ENCODE measurements at places on chromosomes 3 and 15.

DNA sequence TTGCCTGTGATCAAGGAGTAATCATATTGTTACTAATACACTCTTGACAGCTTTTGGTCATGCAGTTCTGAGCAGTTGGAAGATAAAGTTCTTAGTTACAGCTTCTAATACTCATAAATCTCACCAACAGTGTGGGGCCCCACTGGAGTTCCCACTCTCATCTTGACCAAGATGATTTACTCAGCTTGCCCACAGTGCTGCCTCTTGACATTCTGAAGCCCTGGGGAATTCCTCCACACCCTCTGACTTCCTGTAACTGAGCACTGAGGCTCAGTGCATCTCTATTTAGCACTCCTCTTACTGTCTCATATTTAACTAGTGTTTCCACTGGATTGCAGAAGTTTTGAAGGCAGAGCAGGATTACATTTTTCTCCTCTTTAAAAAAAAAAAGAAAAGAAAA lies 1.9 kb upstream of the ARL6IP5 start:
- DNase-seq, result peak; percentile 43

GRCh38 chr15:57521503-57521902 lies 70.2 kb upstream of the MYZAP start:
- no peak for DNase-seq

- no peak for DNase-seq
These were observed 391.9 kb downstream of the OCA2 start for GRCh38 chr15:27707257-27707656.

DNA sequence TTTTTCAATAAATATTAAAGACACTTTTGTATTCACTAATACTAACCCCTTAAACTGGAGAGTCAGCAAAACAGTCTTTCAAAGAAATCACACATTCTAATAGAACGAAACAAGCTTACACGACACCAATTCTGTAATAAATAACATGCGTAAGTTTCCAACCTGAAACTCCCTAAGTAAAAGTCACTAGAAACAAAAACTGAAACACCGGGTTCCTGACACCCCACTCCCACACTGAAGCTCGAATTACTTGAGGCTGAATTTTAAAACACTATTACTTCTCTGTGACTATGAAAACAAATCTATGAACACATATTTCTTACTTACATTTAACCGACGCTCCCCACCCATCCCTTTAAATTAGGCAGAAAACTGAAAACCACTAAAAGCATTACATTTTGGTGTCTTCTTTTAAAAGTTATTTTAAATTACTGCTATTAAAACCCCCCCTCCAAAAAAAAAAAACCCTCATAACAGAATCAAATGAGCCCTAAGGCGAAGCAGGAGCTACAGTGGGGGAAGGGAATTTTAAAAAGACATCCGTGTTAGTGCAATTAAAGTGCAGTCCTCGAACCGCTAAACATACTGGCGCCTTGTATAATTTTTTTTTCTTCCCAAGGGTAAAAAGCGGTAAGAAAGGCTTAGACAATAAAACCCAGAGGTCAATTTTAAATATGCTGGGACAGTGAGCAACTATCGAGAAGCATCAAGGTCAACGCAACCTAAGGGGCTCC lies 878 bp downstream of the SPPL2A start:
- no peak for DNase-seq

GRCh38 chr3:49805897-49806701 lies 3.0 kb downstream of the INKA1 start:
- DNase-seq, result peak; percentile 64

GRCh38 chr3:9330166-9330703 lies 32.6 kb upstream of the THUMPD3 start:
- DNase-seq, result no peak

- no peak for DNase-seq
These were observed 4.6 kb downstream of the GRM2 start for GRCh38 chr3:51711352-51712037.

DNA sequence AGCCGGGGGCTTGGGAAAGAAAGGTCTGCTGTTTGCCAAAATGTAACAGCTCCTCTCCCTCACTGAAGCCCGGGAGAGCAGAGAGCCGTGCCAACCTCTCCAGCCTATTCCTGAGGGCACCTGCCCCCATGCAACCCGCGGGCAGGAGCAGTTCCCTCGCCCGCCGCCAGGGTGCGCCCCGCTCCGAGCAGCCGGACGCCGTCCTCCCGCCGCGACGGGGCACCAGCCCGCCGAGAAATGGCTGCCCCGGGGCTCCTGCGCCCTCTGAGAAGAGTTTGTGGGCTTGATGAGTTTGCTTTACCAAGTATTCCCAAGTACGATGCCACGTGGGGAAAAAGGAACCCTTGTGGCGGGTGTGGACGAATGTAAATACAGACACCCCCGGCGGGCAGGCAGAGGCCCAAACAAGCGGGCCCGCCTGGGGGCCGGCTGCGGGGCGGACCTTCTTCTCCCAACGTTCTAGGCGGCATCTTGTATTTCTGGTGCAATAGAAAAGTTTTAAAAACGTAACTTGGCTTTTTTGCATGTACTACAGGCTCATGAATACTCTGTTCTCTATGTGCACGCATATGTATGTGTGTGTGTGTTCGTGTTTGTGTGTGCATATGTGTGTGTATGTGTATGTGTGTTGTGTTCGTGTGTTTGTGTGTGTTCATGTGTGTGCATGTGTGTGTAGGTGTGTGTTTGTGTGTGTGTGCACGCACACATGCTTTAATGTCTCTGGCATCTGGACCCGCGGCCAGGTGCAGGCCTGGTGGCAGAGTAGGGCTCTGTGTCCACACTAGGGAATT lies 162.9 kb downstream of the CHSY1 start:
- peak; percentile 86 for DNase-seq

GRCh38 chr3:39287216-39288164 lies 7.7 kb upstream of the CX3CR1 start:
- no peak for DNase-seq

GRCh38 chr3:61985020-61985419 lies 388.3 kb downstream of the FEZF2 start:
- DNase-seq, result no peak

- no peak for DNase-seq
These were observed 21.0 kb downstream of the IFT122 start for GRCh38 chr3:129461022-129461421.

DNA sequence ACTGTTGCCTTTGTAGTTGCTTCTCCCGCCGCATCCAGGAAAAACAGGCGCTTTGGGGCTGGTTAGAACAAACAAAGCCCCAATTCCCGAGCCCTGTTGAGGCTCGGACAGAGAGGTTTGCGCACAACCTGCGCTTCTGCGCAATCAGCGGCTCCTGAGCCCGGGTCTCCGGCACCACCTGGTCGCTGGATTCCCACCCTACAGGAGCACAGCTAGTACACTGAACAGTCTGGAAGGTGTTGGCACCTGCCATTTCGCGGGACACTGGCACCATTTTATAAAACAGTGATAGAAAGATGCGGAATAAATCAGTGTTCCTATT lies 13.8 kb downstream of the ZIC4 start:
- no peak for DNase-seq

- DNase-seq, result no peak
These were observed 87.3 kb upstream of the CGNL1 start for GRCh38 chr15:57288926-57289580.

DNA sequence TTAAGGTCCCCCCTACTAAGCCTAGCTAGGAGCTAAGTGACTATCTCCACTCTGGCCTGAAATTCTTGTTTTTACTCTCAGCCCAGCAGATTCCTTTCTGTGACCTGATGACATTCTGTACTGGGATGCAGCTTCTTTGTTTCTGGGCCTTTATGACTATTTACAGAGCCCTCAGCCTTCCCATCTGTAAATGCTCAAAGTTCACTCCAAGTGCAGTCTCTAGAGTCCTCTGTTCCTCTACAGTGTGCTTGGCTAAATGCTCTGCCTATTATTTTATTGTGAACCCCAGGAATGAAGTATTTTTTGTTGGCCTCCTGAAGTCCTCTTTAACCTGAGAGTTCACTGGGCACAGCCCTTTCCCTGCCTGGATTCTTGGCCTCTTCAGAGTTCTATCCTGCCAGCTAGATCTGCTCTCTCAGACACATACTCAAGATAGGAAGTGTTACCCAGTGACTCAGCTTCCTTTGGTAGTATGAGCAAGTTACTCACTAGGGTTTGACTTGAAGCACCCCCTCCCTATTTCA lies 278.1 kb upstream of the P2RY1 start:
- DNase-seq, result no peak

- DNase-seq, result no peak
These were observed 141.9 kb downstream of the SQOR start for GRCh38 chr15:45776772-45777171.

DNA sequence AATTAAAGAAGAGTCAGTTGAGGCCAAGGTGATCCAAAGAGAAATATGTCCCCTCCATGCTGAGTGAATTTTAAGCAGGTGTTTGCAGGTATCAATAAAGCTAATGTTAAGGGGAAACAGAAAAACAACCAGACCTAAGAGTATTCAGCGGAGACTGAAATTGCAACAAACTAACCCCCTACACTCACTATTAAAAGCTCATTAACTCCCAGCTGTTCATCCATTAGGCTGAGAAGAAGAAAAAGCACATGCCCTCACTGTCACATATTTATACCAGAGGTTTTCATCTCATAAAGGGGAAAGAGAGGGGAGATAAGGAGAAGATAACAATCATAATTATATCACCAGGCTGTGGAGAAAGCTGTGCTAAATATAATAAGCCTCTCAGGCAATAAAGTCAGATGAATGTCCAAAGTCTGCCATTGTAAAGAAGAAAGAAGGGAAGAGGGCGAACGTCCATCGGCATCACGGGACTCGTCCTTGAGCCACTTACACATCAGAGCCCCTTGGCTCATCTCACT lies 145.2 kb downstream of the TAFA4 start:
- DNase-seq, result no peak

DNA sequence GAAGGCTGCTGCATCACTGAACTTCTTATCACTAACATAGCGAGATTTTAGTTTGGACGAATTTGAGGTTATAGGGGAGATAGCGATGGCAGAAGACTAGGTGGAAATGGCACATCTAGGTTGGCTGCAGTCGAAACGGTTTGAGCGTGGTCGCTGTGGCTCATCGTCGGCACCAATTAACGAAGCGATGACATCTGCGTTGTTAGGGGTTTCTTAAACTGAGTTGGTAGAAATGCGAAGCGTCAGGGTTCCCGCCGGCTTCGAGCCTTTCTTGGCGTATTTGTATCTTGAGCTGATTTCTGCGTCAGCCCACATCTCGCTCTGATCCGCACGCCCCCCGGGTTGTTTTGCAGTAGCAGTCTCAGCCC lies 319 bp downstream of the LNP1 start:
- DNase-seq, result peak; percentile 37

GRCh38 chr3:78737988-78738387 lies 1029.8 kb downstream of the ROBO1 start:
- DNase-seq, result no peak

- DNase-seq, result no peak
These were observed 243.6 kb downstream of the ZIC1 start for GRCh38 chr3:147652651-147653366.

GRCh38 chr3:133927540-133928066 lies 31.9 kb upstream of the RAB6B start:
- DNase-seq, result peak; percentile 91

DNA sequence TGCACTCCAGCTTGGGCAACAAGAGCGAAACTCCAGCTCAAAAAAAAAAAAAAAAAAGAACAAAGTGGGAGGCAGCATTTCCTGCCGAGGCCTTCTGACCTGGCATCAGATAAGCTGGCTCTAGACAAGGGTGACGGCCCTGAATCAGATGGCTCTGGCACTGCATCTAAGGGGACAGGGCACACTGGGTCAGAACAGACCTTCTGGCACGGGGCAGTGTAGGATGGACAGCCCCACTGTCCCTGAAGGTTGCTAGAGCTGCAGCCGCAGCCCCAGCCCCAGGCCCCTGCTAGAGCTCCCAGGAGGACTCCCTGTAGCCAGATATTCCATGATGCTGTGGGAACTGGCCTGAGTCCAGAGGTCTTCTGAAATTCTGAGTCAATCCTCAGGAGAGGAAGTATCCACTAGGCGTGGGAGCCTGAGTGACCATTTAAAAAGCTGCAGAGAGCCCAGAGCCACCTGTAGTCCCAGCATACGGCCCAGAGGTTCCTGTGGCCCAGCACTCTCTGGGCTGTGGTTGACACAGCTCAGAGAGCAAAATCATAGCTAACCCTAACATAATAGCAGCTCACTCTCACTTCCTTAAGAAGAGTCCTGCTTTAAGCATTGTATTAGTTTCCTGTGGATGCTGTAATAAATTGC lies 69.2 kb upstream of the MFGE8 start:
- DNase-seq, result no peak

- DNase-seq, result no peak
These were observed 442.7 kb upstream of the NR2F2 start for GRCh38 chr15:95887666-95888390.

- no peak for DNase-seq
These were observed 117.9 kb downstream of the LRRC28 start for GRCh38 chr15:99369196-99369595.

GRCh38 chr3:106740116-106740515 lies 637.1 kb upstream of the CCDC54 start:
- DNase-seq, result no peak

DNA sequence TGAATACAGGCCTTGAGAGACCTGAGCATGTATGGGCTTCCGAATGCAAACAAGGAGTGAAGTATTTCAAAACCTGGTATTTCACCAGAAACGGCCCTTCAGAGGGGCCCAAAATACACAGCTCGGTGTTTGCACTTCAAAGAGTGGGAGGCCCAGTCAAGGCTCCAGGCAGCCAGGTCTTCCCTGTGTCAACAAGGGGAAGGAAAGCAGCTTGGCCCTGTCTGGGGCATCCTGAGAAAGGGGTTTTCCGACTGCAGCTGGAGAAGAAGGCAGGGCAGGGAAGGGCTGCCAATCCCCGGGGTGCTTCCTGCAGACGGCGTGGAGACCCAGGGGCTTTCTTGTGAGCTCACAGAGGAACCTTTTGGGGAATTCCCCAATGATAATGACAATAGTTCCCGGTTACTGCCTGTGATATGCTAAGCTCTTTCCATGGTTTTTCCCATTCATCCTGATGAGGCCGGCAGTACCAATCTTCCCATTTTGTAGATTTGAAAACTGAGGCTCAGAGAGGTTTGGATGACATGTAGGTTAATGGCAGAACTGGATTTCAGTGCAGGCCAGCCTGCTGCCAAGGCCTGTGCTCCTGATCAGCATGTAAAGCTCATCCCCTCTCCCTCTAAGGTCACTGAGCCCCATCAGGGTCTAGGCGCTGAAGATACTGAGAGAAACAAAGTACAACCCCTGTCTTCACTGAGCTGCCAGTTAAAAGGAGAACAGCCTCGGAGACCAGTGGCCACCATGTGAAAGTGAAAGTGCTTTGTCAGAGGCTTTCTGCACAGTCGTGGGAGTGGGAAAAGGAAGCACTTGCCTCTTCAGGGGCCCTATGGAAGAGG lies 43.0 kb upstream of the TLE3 start:
- DNase-seq, result no peak

GRCh38 chr3:39125841-39126500 lies 18.5 kb downstream of the TTC21A start:
- no peak for DNase-seq

DNA sequence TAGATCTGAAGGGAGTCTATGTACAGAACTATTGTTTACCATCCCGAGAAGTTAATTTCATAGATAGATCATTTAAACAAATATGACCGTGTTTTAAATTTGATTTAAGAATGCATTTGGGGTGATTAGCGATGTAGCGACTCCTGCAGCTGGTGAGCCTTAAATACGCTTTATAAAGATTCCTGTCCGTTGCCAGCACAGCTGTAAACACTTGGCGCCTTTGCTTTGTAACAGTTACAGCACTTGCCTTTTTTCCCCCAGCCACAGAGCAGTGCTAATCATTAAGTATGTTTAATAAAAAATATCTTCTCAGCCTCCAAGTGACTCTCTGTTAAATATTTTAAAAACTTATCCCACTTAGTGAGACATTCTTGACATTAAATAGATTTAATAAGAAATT lies 333.8 kb downstream of the FEZF2 start:
- no peak for DNase-seq
